AML-193 (cell line): ENCODE measurements at places on chromosomes 2 and 18.

GRCh38 chr2:138323382-138324067, 178.0 kb upstream of the SPOPL start:
- no peak for DNase-seq

DNA sequence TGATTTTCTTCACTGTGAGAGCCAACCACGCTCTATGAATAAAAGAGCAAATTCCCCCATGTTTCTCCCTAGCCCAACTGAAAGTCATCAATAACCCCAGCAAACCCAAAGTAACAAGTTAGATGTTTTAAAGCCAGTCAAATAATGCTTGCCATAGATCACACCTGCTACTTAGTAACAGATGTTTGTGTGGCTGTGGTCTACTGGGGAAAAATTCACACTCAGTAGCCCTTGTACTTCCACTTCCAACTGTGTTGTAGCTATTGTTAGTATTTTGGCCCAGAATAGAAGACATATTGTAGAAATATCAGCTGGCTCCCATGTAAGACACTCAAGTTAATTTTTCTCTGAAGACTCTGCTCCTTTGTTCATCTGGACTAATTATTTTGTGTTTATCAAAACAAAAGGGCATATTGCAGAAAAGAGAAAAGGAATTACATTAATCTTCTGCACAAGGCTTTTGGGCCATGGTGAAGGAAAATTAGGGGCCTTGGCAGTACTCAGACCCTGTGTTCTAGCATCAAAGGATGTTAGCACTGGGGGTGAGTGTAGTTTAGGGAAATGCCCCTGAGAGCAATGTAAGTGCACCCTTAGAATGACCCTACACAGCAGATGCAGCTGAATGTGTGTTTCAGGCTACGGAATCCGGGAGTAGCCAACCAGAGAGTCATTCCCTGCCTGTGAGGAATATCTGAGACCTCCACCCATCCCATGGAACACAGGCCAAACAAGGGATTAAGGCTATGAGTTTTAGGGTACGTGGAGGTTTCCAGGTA, 521.9 kb downstream of the EPHA4 start:
- DNase-seq, result no peak

DNA sequence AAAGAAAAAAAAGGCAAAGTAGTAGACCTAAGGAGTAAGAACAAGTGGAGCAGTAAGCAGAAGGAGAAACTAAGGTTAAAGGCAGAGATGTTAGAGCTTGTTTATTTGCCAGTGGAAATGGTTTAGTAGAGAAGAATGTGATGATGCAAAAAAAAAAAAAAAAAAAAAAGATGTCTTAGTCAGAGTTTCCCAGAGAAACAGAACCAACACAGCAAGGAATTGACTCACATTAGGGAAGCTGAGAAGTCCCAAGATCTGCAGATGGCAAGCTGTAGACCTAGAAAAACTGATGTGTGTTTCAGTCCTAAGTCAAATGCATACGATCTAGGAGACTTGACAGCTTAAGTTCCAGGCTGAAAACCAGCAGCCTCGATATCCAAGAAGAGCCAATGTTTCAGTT, 1548.8 kb upstream of the LRRTM1 start:
- DNase-seq, result no peak

- DNase-seq, result no peak
Observed at GRCh38 chr2:61268249-61268648, 106.3 kb downstream of the C2orf74 start.

- DNase-seq, result no peak
Observed at GRCh38 chr2:166011660-166012059, 58.1 kb upstream of the TTC21B start.

DNA sequence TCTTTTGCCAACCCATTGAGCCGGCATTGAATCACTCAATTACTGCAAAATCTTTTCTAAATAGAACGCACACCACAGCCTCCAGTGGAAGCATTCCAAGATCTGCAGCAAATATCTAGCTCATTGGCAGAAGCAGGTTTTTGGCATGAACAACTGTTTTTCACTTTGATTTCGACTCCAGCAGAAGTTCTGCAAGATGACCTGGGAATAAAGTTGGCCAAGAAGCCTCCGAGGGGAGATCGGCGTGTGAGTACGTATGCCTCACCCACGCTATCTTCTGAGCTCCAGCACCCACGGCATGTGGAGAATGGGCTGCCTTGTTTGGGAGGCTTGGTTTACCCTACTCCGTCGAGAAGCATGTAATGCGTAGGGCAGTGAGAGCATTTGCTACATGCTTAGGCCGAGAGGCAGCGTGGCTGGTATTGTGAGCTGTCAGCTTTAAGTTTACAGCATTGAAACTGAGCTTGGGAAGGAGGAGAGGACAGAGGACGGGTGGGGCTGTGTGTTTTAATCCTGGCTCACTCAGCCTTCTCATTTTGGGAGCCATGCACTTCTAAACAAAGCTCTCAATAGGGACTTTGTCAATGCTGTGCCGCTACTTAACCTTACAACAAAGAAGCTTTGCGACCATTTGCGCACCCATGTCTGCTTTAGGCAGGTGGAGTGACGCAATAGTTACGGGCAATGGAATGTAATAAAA, 10.5 kb downstream of the PCARE start:
- no peak for DNase-seq

GRCh38 chr2:25177211-25177611, 8.8 kb upstream of the POMC start:
- DNase-seq, result no peak

DNA sequence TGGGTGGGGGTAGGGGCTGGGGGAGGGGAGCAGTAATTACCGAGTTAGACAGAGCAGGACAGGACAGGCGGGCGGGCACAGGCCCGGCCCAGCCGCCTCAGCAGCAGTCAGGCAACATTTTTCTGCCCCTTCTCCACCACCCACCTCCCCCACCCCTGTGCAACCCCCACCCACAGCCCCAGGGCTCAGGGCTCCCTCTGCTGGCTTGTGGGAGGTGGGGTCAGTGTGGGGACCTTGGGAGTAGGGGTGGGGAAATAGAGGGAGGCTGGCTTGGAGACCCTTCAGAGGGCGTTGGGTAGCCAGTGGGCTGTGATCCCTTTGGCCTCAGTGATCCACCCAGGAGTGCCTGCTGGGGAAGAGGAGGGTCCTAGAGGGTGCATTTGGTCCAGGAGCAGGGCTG, 6.4 kb downstream of the WNT6 start:
- no peak for DNase-seq

- no peak for DNase-seq
Observed at GRCh38 chr18:48641981-48642380, 103.2 kb downstream of the CTIF start.

DNA sequence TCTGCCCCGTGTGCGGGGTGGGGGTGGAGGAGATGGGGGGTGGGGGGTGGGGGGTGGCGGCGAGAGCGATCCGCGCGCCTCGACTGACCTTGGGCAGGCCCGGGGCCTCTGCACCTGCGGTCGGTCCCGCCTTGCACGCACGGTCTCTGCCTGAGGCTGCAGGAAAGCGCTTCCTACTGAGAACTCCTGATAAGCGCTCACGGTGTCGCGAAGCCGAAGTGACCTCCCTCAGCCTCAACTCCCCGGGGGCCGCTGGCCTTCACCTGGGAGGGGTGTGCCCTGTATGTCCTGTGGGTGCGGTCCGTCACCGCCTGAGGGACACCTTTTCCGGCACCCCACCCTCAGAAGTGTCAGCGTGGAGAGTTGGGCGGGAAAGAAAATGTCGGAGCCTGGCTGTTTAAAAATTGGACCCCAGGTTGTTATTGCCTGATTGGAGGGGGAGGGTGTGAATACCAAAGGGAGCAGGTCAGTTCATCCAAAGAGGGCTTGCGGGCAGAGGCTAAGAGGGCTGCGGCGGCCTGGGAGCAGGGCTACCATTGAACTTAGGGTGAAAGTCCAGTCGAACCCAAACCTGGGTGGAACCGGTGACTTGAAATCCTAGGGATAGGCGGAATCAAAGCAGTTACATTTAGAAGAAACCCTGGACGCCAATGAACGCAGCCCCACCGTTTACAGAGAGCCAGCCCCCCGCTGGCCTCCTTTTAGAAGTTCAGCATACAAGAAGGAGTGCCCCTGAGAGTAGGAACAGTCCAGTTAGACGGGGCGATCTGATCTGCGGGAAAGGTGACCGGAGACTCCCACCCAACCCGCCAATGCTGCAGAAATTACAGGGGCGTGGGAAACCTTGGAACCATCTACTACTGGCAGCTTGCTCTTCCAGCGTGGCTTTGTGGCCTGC, 1.2 kb downstream of the MAL start:
- DNase-seq, result no peak

DNA sequence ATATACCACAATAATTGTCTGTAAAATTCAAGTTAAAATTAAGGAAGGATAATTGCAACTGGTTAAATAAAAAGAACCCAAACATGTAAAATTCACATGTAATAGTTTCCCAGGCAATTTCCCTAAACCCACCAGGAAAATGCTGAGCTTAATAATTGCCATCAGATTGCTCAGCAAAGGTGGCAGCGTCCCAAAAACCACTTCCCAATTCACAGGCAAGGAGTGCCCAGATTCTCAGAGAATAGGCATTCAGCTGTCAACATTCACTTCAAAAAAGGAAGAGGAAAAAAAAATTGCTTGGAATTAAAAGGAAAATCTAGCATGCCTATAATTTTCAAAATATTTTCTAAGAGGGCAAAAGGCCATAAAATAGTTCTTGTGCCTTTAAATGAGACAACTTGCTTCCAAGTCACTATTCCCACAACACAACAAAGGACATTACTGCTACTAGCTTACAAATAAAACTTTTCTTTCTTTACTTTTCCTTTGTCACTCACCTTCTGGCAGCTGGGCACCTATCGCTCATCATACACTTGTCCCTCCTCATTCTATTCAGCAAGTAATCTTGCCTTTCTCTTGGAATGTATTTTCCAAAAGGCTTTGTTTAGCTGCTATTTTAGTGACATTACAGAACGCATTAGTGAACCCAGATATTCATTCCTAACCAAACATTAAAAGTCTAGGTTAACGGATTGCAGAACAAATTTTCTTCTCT, 15.2 kb downstream of the SRBD1 start:
- DNase-seq, result no peak

- no peak for DNase-seq
Observed at GRCh38 chr2:12261986-12262680, 454.6 kb upstream of the TRIB2 start.

- no peak for DNase-seq
Observed at GRCh38 chr2:35864141-35864540, 491.4 kb upstream of the CRIM1 start.

DNA sequence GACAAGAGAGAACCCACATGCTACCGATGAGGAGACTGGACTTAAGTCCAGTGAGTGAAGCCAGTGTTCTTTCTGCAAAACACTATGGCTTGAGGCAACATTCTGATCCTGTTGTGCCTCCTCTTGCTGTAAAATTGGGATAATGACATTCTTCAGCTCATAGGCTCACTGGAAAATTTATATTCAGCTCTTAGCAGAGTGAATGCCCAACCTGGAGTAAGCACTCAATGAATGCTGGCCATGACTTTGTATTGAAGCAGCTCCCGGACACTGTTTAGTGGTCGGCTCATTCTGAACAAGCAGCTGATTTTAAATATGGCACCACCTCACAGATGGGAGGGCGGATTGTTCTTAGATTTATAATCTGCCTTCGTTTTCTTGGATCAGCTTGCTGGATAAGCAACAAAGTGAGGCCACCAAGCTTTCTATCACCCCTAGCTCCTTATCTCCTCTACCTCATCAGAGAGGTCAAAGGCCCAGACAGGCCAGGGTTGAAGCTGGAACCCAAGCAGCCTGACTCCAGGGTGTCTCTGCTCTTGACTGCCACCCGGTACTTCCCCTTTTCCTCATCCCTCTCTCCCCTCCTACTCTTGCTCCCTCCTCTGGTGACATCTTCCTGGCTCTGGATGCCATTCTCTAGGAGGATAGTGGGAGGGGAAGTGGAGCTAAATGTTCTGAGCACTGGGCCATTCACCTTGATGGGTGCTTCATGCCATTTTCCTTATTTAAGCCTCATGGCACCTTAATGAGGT, 11.5 kb downstream of the SLC9A4 start:
- no peak for DNase-seq

DNA sequence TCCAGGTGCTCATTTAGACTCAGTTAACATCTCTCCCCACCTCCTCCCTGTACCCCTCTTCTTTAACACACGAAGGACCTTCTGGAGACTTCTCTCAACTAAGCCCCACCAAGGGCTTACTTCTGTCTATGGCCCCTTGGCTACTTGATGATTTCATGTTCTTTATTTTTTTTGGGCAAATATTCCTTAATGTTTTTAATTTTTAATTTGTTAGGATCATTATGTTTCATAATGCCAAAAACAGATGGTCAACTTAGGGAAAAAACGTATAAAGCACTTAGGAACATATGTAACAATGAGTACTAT, 25.9 kb downstream of the IL37 start:
- DNase-seq, result no peak

- no peak for DNase-seq
Observed at GRCh38 chr2:180664507-180664906, 315.9 kb upstream of the UBE2E3 start.

GRCh38 chr2:195471163-195471562, 185.9 kb upstream of the SLC39A10 start:
- no peak for DNase-seq

DNA sequence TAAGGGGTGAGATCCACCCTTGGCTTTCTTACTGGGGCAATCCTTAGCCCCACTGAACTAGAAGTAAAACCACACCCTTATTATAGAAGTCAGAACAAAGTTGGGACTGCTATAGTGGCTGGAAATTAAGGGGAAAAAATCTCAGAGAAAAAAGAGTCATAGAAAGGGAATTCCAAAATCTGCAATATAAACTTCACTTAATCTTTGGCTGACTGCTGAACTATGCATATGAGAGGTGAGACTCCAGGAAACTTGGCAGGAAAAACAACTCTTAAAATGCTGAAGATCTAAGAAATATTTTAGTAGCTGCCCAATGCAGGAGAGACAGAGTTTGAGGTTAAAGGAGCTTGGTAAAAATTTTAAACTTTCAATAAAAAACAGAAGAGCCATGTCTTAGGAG, 201.8 kb upstream of the FN1 start:
- DNase-seq, result no peak

GRCh38 chr2:178845566-178846457, 38.6 kb upstream of the TTN start:
- DNase-seq, result no peak

GRCh38 chr2:101311696-101312017, 3.2 kb upstream of the RNF149 start:
- no peak for DNase-seq

DNA sequence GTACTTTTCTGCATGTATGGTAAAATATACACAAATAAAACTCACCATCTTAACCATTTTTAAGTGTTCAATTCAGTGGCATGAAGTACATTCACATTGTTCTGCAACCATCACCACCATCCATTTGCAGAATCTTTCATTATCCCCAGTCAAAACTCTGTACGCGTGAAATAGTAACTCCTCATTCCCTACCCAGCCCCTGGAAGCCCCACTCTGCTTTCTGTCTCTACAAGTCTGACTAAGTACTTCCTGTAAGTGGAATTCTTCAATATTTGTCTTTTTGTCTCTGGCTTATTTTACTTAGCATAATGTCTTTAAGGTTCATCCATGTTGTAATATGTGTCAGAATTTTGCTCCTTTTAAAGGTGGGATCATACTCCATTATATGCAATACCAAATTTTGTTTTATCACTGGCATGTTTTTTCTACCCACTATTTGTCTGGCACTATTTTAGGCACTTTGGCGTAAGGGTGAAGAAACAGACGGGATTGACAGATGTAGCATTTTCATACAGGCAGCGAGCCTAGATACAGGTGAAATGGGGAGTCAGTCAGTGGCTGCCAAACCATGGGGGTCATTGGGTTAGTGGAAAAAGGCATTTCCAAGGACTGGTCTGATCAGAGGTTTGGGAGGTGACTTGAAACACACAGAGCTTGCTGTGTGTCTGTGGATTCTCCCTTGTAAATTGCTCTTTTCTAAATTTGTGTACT, 163.2 kb upstream of the MYCN start:
- no peak for DNase-seq

- DNase-seq, result no peak
Observed at GRCh38 chr2:148653437-148653836, 8.9 kb downstream of the EPC2 start.
